Inflammatory macrophage treated with lipopolysaccharide for 4 hours (primary cell): ENCODE measurements at places on chromosomes 6 and 20.

- peak; percentile 95 for DNase-seq
These were observed 305.4 kb downstream of the UTRN start for GRCh38 chr6:144590532-144590931.

- DNase-seq, result no peak
These were observed 1.6 kb downstream of the MYLIP start for GRCh38 chr6:16130437-16130891.

GRCh38 chr6:24205020-24205492, 79.0 kb downstream of the NRSN1 start:
- peak; percentile 33 for DNase-seq

DNA sequence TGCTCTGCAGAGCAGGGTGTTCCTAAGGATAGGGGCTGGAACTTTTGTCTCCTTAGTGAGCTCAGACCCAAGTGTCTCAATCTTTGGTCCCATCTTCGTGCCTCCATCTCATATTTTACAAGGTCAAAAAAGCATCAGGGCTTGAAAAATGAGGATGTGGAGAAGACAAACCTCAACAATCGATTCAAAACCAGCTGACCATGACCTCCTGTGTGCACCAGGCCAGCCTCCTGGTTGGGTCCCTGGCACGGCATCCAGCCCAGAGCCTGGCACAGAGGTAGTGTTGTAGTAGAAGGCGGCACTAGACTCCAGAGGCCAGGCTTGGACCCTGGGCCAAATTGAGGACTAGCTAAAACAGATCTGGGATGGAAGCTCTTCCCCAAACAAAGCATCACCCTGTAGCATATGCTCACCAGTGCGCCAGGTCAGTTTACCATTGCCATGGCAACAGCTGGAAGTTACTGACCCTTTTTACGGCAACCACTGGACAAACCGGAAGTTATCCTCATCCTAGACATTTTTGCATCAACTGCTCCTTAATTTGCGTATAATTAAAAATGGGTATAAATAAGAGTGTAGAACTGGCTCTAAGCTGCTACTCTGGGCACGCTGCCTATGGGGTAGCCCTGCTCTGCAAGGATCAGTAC, 69.3 kb upstream of the BLCAP start:
- DNase-seq, result no peak

- DNase-seq, result no peak
These were observed 90.7 kb downstream of the SNAP25 start for GRCh38 chr20:10309326-10309725.

DNA sequence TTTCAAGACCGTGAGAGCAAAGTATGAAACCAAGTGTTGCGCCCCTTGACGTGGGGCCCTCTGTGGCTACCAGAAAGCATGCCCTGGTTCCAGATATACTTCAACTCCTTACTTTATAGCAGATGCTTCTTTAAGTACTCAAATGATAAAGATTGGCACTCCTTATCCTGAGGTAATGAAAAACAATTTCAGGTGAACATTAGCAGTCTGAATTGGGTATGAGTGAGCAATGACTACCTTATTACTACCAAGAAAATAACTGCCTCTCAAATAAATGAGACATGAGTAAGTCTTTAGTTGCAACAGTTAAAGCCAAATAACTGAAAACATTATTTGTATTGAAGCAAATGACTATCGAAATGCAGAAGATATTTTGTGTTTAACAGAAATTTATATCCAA, 408.7 kb downstream of the MMUT start:
- DNase-seq, result no peak

DNA sequence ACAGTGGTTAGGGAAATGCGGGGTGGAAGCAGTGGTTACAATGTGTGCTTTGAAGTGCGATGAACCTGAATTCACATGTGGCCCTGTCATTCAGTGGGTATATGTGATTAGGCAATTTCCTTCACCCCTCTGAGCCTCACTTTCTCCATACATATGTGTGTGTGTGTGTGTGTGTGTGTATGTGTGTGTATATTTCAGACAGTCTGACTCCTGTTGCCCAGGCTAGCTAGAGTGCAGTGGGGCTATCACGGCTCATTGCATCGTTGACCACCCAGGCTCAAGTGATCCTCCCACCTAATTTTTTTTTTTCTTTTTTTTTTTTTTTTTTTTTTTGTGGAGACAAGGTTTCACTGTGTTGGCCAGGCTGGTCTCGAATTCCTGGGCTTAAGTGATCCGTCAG, 6.3 kb downstream of the PPP1R14C start:
- DNase-seq, result no peak

DNA sequence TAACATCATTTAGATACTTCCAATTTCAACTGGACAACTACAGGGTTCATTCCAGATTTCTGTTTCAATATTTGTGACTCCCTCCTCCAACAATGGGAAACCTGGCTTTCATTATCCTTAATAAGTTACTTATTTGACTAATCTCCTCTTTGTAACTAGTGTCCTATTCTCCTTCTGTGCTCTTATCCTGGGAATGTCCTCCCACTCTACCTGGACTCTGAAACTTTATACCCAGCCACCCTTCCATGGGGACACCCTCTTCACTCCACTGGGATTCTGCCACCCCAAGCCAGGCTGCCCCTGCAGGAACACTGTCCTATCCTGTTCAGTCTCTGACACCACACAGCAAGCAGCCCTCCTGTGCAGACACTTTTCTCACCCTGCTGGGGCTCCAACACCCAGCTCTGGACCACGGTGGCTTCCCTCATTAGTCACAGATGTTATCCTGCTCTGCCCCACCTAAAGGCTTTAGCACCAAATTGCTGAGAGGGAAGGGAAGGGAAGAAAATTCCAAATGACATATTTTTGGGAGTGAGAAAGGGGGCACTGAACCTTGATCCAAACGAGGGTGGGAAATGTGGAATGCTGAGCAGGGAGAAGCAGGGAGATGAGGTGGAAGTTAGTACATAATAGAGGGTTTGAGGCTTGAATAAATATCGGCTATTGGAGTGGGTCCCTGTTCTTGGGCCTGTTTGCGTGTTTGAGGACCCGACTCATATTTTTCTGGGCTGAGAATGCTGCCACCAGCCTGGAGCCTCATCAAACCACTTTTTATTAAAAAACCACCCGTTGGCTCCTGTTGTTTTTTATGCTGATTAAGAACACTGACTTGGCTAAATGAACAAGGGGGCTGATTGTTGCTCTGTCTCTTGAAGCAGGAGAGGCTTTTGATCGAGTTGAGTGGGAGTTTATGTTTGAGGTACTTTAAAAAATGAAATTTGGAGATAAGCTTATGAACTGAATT, 54.0 kb upstream of the AKIRIN2 start:
- DNase-seq, result no peak
